SW480 (cell line): ENCODE measurements at places on chromosomes 1 and 21.

- DNase-seq, result no peak
These were observed 37.7 kb upstream of the MAP10 start for GRCh38 chr1:232767305-232768074.

DNA sequence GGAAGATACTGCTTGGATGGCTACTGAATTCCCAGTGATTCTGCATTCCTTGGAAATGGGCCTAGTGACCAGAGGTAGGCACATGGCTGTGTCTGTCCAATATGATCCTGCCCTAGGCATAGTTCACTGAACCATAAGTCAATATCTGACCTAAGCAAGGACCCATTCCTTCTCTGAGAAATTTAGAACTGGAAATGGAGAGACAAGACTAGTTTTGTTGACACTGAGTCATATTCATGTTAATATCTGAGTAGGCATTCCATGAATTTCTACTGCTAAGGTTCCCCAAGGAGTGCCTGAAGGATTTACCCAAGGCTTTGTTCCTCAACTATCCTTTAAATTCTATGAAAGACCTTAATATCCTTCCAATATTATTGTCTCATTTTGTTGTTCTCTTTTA is 329.8 kb upstream of the BEND5 start:
- DNase-seq, result no peak

DNA sequence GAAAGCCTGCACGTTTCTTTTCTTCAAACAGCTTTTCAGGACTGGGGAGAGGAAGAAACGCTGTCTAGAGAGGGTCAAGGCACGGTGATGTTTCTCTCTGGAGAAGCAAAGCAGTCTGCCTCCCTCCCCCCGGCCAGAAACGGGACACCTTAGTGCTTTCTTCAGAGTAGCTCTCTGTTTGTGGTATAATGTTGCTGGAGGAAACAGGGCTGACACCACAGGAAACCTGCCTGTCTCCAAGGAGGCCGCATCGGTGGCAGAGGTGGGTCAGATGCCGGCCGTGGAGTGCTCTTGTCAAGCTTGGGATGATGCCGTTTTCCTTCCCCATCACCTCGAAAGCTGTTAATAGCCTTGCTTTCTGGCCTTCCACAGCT is 139.4 kb downstream of the DHRS3 start:
- no peak for DNase-seq

DNA sequence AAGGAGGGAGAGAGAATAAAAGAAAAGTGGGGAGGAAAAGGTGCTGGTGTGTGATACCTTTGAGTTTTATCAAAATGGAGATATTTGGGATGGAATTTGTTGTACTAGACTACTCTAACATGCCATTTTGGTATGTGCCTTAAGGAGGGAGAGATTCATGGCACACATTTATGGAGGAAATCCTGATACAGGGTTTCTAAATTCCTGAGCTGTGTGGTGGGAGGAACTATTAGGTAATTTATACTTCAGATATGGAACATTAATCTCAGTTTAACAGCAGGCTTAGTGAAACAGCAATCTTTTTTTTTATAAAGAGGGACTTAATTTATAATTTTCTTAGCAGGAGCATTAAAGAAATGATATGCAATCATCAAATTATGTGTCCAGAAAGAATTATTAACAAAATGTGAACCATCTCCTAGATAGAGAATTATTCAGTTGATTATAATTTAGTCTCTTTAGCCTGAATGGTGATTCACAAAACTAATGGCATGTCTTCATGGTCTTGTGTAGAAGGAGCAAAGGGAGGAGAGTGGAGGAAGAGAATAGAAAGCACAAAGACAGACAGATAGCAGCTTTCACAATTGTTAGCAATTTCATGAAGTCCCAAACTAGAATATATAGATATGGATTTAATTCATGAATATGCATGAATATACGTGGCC is 301.6 kb downstream of the HLX start:
- no peak for DNase-seq

DNA sequence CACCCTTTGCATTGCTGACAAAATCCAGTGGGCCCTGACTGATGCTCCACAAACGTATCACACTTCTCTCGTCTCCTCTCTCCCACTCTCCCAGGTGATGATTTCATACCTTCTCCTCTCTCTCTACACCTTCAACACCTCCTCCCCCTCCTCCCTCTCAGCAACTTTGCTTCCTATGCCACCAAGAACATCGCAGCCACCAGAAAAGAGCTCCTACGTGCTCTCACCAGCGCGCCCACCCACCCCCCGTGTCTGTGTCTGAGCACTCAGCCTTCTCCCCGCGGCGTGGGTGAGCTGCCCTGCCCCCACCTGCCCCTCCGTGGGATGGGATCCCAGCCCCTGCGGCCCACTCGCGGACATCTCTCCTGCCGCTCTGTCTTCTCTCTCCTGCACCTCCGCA is 55.1 kb upstream of the COX20 start:
- no peak for DNase-seq
